ENCODE measurements at places on chromosomes 1 and 21.
A peak's percentile ranks its signal among the peaks of the same experiment; 100 is the strongest.

- no peak for DNase-seq
These were observed 394.8 kb downstream of the MATN1 start for GRCh38 chr1:30328401-30329262.

DNA sequence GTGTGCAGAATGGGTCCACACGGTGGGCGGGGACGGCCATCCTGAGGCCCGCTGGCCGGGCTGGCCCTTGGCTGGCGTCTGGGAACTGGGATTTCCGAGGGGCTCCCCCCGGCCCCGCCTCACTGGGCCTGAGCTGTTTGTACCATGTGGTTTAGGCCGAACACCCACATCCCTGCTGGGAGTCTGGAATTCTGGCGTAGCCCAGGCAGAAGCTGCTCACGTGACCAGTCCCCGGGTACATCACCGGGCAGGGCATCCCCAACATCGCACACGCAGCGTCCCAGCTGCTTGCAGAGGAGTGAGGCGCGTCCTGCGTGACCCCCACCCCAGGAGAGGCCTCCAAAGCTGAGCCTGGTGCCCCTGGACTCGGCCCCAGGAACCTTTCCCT is 2.1 kb downstream of the KRTAP10-7 start:
- DNase-seq, result no peak

GRCh38 chr21:37005548-37006485 is 685 bp upstream of the RIPPLY3 start:
- DNase-seq, result no peak

- DNase-seq, result peak; percentile 29
These were observed 1.0 kb downstream of the SLC35D1 start for GRCh38 chr1:67052741-67053534.

DNA sequence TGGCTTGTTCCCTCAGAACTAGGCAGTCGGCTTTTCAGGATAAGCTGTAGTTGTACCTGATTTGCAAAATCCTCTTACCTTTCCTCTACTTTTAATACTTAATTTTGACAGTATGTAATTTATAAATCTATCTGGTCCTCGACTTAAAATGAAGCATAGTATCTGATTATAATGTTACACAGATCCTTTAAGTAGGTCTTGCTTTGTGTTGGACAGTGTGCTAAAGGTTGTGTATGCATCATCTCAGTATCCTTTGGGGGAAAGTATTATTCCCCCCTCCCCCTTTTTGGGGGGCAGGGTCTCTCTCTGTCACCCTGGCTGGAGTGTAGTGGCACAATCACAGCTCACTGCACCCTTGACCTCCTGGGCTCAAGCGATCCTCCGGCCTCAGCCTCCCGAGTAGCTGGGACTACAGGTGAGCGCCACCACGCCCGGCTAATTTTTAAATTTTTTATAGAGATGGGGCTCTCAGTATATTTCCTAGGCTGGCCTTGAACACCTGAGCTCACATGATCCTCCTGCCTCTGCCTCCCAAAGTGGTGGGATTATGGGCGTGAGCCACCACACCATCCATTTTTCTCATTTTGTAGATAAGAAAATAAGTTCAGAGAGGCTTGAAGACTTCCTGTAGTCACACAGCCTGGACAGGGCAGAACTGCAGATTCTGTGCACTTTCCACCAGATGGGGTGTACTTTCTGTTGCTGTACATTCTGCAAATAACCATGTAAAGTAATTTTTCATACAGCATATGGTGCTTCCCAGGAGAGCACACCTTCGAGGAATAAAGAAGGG is 791 bp upstream of the STX6 start:
- DNase-seq, result no peak

GRCh38 chr1:161185732-161186311 is 8.5 kb upstream of the B4GALT3 start:
- DNase-seq, result no peak

GRCh38 chr1:109891930-109892329 is 18.7 kb upstream of the CSF1 start:
- DNase-seq, result no peak

All from CD4-positive, alpha-beta T cell treated with Interleukin-12 subunit alpha and Interleukin-12 subunit beta, for 1 hour (primary cell).